ENCODE measurements at places on chromosomes 1 and 21. TPM values are rescaled to one million over a fixed set of nuclear protein-coding genes. Genes with fewer than 3 reads are reported as not detected.

Gene GJA5
- 0.50 TPM for polyA plus RNA-seq

Gene CALML6
- not detected for polyA plus RNA-seq

Gene NTNG1
- polyA plus RNA-seq = 7.2 TPM

Gene SOX13
- polyA plus RNA-seq = 28.6 TPM

Gene NCAM2
- 0.36 TPM for polyA plus RNA-seq

- H3K4me1 ChIP-seq = no peaks in the 10 kb centered on the region
- DNase-seq = no peak
- H3K27me3 ChIP-seq = no peaks in the 10 kb centered on the region
- no peak overlapping the region for H3K4me3 ChIP-seq
- no peaks in the 10 kb centered on the region for H3K36me3 ChIP-seq
These were observed 264.0 kb downstream of the ADGRL2 start for GRCh38 chr1:82064691-82065090.

DNA sequence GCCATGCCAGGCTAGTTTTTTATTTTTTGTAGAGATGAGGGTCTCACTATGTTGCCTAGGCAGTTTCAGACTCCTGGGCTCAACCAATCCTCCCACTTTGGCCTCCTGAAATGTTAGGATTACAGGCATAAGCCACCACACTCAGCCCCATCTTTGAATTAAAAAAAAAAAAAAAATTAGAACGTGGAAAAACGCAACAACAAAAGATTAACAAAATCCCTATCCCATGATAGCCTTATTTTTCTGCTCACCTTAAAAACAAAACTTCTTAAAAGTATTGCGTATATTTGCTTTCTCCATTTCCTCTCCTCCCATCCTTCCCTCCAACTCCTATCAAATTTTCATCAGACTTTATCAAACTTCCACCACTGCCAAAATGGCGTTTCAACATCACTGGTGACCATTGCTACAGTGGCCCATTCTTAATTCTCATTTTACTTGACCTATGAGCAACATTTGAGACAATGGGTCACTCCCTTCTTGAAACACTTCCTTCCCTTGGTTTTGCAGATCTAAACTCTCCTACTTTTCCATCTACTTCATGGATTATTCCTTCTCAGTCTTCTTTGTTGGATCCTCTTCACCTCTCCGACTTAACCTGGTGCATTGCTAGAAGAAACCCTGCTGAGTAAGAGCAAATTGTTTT lies 579 bp upstream of the ZNF684 start:
- H3K4me1 ChIP-seq = peaks cover 6% of the 10 kb centered on the region
- no peaks in the 10 kb centered on the region for H3K27me3 ChIP-seq
- peak; percentile 19 for DNase-seq
- H3K27ac ChIP-seq = peak overlapping the region; percentile 92

- no peak overlapping the region for H3K4me3 ChIP-seq
- H3K4me1 ChIP-seq = no peaks in the 10 kb centered on the region
- H3K27me3 ChIP-seq = no peaks in the 10 kb centered on the region
- H3K36me3 ChIP-seq = peaks cover 2% of the 10 kb centered on the region
These were observed 11.3 kb downstream of the AUNIP start for GRCh38 chr1:25847929-25848328.

DNA sequence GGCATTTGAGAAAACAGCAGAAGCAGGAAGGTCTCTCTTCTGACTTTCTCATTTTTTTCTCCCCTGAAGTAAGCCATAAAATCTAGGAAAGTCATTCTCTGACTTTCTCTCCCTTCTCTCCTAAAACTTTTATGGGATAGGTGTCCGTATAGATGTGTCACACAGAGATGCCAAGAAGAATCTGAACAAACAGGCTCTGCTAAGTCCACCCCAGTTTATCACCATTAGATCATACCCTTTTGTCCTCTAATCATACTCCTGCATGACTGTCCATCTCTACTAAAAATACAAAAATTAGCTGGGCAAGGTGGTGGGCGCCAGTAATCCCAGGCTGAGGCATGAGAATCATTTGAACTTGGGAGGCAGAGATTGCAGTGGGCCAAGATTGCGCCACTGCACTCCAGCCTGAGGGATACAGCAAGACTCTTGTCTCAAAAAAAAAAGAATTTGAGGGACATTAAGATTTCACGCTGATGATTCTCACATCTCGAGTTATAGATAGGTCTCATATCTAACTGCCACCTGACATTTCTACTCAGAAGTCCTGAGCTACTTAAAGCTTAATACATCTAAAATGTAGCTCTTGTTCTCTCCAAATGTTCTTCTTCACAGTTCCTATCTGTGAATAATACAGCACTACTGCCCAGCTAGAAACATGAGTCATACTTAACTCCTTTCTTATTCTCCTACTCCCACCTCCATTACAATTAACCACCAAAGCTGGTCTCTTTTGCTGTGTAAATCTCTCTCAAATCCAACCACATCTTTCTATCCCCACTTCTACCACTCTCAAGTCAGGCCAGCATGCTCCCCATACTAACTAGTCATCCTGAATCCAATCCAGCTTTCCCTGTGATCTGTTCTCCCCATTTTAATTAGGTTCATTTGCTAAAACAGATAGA lies 47.7 kb downstream of the ZNF644 start:
- peaks cover 46% of the 10 kb centered on the region for H3K4me1 ChIP-seq
- DNase-seq = peak; percentile 59
- no peaks in the 10 kb centered on the region for H3K27me3 ChIP-seq
- H3K27ac ChIP-seq = peak overlapping the region; percentile 53
- H3K36me3 ChIP-seq = no peaks in the 10 kb centered on the region
- peak overlapping the region; percentile 1 for H3K4me3 ChIP-seq

- H3K4me3 ChIP-seq = no peak overlapping the region
- peaks cover 8% of the 10 kb centered on the region for H3K4me1 ChIP-seq
- DNase-seq = no peak
- H3K27me3 ChIP-seq = no peaks in the 10 kb centered on the region
- H3K36me3 ChIP-seq = no peaks in the 10 kb centered on the region
These were observed 192.0 kb downstream of the DHRS3 start for GRCh38 chr1:12426030-12426429.

DNA sequence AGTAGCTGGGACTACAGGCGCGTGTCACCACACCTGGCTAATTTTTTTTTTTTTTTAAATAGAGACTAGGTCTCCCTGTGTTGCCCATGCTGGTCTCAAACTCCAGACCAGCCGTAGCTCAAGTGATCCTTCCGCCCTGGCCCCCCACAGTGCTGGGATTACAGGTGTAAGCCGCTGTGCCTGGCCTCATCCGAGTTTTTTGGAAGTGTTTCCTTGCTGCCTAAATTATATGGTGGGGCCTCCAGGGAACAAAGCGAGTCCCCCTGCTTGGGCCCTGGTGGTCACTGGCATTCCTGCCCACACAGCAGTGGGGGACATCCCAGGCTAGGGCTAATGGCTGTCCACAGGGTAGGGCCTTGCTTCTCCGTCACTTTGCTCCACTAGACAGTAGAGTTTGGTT lies 143.8 kb downstream of the PCBP3 start:
- H3K4me1 ChIP-seq = no peaks in the 10 kb centered on the region
- H3K27me3 ChIP-seq = no peaks in the 10 kb centered on the region
- H3K27ac ChIP-seq = no peak overlapping the region

GRCh38 chr1:28313702-28314546 lies 14.9 kb upstream of the MED18 start:
- no peaks in the 10 kb centered on the region for H3K4me1 ChIP-seq
- no peaks in the 10 kb centered on the region for H3K36me3 ChIP-seq
- no peak overlapping the region for H3K27ac ChIP-seq
- no peak overlapping the region for H3K4me3 ChIP-seq
- H3K27me3 ChIP-seq = no peaks in the 10 kb centered on the region

- no peaks in the 10 kb centered on the region for H3K27me3 ChIP-seq
- no peak overlapping the region for H3K4me3 ChIP-seq
- H3K36me3 ChIP-seq = no peaks in the 10 kb centered on the region
- no peak overlapping the region for H3K27ac ChIP-seq
These were observed 100.8 kb downstream of the UCK2 start for GRCh38 chr1:165928075-165928731.

- no peak for DNase-seq
- no peak overlapping the region for H3K4me3 ChIP-seq
- H3K36me3 ChIP-seq = peaks cover 4% of the 10 kb centered on the region
These were observed 35.7 kb downstream of the PTP4A2 start for GRCh38 chr1:31902510-31902860.

DNA sequence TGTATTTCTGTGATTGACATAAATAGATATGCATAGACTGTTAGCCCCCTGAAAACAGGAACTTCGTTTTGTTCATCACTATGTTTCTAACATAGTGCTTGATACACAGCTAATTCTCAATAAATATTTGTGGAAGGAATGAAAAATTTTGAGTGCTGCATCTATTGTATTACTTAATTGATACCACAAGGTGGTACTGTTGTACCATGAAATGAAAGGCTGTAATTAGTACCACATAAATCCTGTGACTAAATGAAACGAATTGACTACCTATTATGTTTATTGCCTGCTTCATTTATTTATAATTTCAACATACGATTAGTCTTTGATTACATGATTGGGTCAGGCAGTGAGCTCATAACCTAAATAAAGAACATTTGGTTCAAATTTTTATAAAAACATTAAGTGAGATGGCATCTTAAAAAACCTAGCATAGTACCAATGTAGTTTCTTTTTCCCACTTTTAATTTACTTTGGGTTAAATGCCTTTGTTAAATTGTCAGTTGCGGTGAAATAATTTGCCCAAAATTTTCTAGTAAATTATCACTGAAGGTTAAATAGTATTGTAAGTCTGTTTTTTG lies 15.0 kb upstream of the TGFB2 start:
- no peak overlapping the region for H3K27ac ChIP-seq
- no peaks in the 10 kb centered on the region for H3K4me1 ChIP-seq
- no peaks in the 10 kb centered on the region for H3K27me3 ChIP-seq
- no peak overlapping the region for H3K4me3 ChIP-seq

DNA sequence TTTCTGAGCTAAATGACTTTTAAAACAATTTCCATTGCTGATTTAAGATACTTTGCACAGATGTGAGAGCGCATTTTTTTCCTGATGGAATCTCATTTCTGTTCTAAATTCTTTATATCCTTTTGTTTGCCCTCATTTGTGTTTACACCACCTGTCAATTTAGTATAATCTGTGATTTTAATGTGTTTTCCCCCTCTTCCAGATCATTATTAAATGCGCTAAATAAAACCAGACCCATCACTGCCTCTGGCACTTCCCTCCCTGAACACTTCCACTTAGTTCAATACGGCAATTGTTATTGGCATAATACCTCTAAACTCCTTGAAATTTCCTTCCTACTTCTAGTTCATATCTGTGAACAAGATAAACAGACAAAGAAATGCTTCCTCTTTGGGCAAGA lies 186.9 kb upstream of the ADGRL2 start:
- H3K27ac ChIP-seq = no peak overlapping the region
- no peaks in the 10 kb centered on the region for H3K27me3 ChIP-seq
- no peak overlapping the region for H3K4me3 ChIP-seq

DNA sequence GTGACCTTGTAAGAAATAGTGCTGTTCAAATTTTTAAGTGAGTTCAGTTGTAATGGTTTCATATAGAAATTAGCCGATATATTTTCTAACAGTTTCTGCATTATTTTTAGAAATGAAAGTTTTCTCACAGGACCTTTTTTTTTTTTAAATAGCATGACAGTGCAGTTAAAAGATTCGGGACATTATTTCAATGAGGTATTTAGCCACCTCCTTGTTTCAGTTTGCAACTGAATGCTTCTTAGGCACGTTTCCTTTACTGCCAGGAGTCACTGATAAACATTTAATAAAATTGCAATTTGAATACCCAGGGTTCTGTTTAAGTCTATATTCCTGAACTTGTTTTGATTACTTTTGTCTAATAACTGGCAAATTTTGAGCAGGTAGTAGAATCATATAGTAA lies 304.7 kb downstream of the TM2D1 start:
- DNase-seq = no peak
- H3K27me3 ChIP-seq = no peaks in the 10 kb centered on the region
- no peak overlapping the region for H3K27ac ChIP-seq
- H3K36me3 ChIP-seq = no peaks in the 10 kb centered on the region

DNA sequence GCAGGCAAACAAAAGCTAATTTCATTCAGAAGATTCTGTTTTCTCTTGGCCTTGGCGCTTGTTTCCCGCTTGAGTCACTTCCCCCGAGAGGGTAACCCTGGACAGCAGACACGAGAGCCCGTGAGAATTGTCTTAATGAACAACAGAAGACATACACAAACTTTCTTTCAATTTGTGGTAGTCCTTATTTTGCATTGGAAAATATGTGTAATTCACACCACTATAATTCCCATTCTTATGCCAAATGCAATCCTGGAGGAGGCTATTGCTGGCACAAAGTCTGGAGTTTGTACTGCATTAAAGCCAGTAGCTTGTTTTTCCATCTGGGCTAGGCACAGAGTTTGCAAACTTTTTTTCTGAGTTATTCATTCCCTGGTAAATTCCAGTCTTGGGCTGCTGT lies 109.8 kb upstream of the IVNS1ABP start:
- H3K4me3 ChIP-seq = no peak overlapping the region
- DNase-seq = peak; percentile 6
- H3K36me3 ChIP-seq = no peaks in the 10 kb centered on the region
- no peaks in the 10 kb centered on the region for H3K27me3 ChIP-seq

Data from GM23338 (cell line).